NCI-H1048 (cell line): ENCODE measurements at places on chromosomes 2 and 18.

DNA sequence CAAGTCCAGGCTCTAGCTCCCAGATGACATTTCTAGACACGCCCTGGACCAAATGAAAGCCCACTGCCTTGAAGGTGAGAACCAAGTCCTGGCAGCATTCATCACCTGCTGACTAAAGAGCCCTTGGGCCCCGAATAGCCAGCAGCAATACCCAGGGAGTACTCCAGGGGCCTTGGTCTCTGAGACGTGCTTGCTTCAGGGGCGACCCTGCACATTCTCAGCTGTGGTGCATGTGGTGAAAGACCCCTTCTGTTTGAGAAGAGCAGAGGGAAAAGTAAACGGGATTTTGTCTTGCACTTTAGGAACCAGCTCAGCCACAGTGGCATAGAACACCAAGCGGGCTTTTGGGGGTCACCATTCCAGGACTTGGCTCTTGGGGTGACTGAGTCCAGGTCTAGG is 260.5 kb upstream of the MYT1L start:
- DNase-seq = no peak

- no peak for DNase-seq
Measured at GRCh38 chr2:129334696-129335410, 644.6 kb upstream of the RAB6C start.

GRCh38 chr2:38748391-38748790 is 2.8 kb downstream of the SRSF7 start:
- DNase-seq = no peak

GRCh38 chr2:202178346-202178958 is 59.9 kb downstream of the SUMO1 start:
- DNase-seq = no peak

DNA sequence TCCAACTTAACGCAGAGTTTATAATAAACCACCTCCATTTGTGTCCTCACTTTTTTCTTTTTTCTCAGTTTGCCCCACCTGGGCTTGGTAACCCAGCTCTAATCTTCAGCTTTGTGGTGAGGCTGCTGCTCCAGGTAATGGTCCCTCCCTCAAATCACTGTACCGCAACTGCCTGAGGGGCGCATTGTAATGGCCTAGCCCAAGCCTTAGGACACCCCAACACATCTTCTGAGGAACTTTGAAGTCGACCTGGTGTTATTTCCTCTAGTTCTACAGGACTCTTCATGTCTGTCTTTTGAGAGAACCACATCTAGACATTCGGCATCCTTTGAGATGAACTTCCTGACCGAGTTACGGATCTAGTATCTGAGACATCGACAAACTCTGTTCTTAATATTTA is 99.7 kb downstream of the PLEKHM3 start:
- no peak for DNase-seq

- no peak for DNase-seq
Measured at GRCh38 chr2:98543214-98543613, 65.1 kb downstream of the COA5 start.

- no peak for DNase-seq
Measured at GRCh38 chr2:46025676-46026075, 271.5 kb upstream of the EPAS1 start.

DNA sequence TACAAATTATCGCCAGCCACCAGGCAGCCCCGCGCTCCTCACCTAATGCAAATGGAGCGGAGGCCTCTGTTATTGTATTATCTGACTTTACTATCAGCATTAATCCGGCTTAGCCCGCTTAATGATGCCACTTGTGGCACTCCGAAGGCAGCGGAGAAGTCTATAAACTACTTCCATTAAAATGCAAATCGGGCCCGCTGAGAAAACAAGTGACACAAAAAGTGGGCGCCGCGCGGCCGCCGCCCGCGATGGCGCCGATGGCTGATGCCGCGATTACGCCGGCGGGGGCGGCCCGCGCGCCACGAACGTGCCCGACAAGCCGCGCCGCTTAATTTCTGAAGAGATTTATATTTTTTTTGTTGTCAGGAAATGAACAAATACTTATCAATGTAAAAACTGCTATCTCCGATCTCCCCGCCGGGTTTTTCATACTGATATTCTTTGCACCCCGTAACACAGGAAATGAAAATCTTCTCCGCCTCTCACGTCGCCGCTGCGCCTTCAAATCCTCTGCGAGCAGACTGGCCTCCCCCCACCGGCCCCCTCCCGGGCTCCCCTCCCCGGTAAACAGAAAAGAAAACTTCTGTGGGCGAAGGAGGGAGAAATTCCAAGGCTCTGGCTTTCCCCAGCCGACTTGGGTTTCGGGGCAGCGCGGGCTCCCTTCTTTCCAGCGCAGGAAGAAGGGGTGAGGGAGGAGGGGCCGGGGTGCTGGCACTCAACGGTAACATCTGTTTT is 221.8 kb downstream of the INSIG2 start:
- peak; percentile 43 for DNase-seq
